Brain microvascular endothelial cell (primary cell): ENCODE measurements at places on chromosomes 5 and 9.
A peak's percentile ranks its signal among the peaks of the same experiment; 100 is the strongest.

GRCh38 chr5:74903165-74903787 is 37.1 kb upstream of the FAM169A start:
- DNase-seq, result no peak

GRCh38 chr5:120934031-120934430 is 469.9 kb downstream of the PRR16 start:
- DNase-seq, result no peak

DNA sequence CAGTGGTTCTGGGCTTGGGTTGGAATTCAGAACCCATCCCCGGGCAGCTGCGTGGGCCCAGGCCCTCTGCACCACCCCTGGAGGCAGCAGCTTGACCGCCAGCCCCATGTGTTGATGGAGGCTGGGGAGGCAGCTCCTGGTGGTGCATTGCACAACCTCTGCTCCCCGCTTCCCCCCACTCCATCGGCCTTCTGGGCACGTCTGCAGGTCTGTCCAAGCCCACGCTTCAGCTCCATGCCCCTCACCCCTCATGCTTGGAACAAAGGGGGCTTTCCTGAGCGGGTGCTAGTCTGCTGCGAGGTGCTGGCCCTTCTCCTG is 1.4 kb downstream of the NCS1 start:
- DNase-seq, result no peak

- no peak for DNase-seq
Observed at GRCh38 chr5:156819967-156820581, 30.0 kb upstream of the PPP1R2B start.

GRCh38 chr5:136133922-136134379 is 1.3 kb downstream of the SMAD5 start:
- DNase-seq, result no peak

- no peak for DNase-seq
Observed at GRCh38 chr5:16304846-16305245, 125.3 kb upstream of the MARCHF11 start.

DNA sequence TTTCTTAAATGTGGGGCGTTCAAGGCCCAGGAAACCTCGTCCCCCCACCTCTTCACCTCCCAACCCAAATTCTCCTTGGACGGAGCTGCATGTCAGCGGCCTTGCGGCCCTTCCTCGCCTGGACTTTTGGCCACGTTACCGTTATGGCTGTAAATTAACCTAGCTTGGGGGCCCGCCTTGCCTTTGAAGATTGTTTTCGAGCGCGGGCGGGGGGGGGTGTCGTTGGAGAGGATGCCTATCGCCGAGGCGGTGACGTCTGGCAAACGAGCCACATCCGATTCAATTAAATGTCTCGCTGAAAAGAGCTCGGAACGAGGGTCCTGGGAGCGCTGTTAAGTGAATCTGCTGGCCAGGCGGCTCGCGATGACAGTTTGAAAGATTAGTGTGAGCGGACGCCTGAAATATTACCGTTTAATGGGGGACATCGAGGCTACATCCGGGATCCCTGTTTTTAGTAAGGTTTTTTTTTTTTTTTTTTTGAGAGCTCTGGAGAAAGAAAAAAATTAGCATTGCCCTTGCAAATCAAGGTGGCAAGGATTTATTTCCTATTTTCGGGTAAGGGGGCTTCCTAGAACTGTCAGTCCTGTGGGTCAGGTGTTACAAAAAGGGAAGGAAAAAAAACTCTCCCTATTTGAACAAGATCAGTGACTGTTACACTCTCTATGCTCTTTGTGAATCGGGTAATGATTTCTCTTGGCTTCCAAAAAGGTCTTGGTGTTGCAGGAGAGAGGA is 2.3 kb upstream of the NKX2-5 start:
- no peak for DNase-seq

GRCh38 chr5:154944716-154945115 is 3.8 kb downstream of the MRPL22 start:
- DNase-seq, result no peak

- DNase-seq, result no peak
Observed at GRCh38 chr9:89826186-89826585, 221.4 kb downstream of the GADD45G start.

- DNase-seq, result no peak
Observed at GRCh38 chr5:131148835-131149234, 16.2 kb downstream of the HINT1 start.

- DNase-seq, result no peak
Observed at GRCh38 chr5:130488252-130488651, 584.0 kb downstream of the CHSY3 start.

GRCh38 chr9:96172797-96173196 is 129.2 kb downstream of the HSD17B3 start:
- DNase-seq, result no peak

DNA sequence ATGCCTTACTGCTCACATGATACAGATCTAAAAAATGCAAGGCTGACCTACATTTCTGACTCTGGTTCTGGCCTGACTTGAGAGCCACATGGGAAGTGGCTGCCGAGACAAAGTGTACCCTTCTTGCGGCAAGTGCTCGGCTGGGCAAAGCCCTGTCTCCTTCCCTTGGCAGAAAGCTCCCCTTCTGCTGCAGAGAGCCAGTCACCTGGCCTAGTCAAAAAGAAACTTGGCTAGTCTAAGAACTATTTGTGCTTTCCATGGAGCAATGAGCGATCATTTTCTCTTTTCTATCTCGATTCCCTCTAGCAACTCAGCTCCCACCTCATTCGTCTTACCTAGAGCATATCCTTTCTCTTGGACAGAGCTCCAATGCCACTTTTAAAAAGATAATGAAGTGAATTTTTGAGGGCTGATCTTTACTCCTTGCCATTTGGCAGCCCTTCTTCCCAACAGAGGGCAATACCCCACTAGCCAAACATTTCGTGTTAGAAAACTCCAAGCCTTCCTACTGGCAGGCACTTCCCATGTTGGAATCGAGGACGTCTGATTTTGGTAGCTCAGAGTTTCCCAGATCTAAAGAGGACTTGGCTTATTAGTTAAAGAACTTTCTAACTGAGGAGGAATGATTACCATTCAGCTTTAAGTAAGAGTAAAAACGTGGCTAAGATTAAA is 108.1 kb upstream of the PRRC1 start:
- DNase-seq, result no peak

DNA sequence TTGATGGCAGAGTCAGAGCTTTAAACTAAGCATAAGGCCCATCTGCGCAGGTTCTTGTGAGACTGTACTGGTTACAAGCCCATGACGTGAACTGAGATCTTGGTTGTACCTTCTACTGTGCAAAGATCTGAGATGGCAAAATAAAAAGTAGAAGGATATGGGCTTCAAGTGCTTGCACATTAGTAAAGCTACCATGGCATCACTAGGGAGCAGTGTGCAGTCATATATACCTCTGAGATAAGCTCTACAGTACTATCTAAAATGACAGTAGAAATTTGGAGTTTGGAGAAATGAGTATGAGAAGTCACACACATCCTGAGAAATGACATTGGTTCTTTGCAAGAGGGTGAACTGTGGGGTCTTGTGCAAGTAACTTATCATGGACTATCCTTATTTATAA is 408.2 kb upstream of the PRR16 start:
- DNase-seq, result peak; percentile 65

GRCh38 chr9:92638621-92639101 is 31.3 kb downstream of the IPPK start:
- no peak for DNase-seq

DNA sequence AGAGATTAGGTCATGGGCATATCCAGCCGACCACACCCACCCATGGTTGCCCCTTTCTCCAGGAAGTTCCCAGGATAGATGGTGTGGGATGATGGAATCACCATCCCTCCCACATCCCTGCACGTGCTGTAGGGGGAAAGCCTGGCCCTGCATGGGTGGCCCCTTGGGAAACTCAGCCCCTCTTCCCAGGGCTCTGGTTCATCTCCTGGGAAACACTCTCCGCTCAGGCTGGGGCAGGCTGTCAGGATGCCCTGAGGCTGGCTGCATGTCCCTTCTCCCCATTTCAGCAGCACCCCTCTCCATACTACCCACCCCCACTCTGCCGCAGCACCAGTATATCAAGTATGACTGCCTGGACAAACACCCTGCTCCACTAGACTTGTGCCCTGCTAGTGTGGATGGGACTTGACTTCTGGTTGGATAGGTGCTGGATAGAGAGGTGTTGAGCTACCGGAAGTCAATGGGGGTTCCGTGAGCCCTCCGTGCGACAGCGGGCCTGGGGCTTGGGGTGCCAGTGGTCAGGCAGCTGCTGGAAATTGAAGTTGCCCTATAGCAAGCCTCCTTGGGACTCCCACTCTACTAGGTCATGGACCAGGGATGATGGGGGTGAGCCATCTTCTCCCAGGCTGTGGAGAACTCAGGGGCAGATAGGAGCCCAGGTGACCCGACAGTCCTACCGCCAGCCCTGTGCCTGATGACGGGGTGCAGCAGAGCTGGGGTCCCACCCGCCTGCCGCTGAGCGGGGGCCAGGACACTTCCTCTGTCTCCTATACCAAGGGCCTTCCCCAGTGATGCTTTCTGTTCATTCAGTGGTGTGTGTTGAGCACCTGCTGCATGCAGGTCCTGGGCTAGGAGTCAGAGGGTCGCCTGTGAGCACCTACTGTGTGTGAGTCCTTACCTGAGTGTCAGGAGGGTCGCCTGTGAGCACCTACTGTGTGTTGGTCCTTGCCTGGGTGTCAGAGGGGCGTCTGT is 69.4 kb upstream of the COL5A1 start:
- DNase-seq, result no peak
